Stimulated activated CD8-positive, alpha-beta memory T cell treated with anti-CD3 and anti-CD28 coated beads, Interleukin-4, amount 100 ng/mL, for 1 hour (primary cell): ENCODE measurements at places on chromosomes 4 and X.

DNA sequence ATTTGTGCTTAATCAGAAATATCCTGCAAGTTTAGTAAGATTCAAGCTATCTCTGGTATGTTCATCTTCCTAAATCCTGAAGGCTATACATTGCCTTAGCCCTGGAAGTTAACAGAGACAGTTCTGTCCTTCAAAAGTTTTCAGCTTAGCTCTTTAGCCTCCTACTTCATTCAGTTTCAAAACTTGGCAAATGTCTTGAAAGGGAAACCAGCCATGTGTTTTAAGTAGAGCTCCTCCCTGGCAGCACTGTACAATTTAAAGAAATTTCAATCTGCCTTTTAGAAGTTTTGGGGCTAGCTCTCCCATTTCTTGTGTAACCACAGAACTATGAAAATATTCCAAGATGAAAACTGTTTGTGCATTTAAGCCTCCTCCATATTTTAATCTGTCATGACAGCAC is 47.0 kb downstream of the FANCB start:
- no peak for DNase-seq

GRCh38 chr4:177557416-177557815 is 115.2 kb upstream of the AGA start:
- no peak for DNase-seq

- no peak for DNase-seq
Measured at GRCh38 chr4:145176641-145177432, 3.6 kb downstream of the OTUD4 start.

DNA sequence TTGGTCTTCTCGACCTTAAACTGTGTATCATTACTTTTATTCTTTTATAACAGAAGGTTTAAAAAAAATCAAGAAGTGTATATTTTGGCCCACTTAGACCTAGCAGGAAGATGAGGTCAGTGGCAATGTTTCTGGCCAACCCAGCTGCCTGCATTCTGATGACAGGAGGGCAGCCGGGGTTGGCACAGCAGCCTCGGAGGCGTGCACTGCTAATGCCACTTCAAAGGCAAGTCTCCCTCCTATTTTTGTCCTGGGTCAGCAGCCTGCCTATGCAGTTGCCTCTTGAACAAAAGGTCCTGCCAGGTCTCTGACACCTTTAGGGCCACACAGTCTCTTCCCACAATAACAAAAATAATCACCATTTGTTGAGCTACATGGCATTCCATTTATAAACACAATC is 89.4 kb upstream of the MYOZ2 start:
- DNase-seq: no peak

- DNase-seq: no peak
Measured at GRCh38 chr4:13860126-13860525, 232.6 kb upstream of the BOD1L1 start.

DNA sequence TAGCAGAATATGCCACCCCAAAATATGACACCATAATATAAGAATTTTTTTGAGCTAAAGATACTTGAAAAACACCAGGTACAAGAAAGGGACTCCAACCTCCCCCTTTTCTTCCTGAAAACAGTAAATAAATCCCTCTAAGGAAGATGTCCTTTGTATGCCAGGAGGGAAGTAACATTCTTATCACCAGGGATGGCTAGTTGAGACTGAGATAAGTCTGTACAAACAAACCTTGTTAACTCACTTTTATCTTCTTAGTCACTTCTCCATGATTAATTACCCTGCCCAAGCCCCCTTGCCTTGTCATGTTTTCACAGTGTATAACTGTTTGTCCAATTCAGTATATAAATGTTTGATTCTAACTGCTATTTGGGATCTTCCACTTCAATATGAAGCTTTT is 888.0 kb downstream of the PCDH18 start:
- DNase-seq: no peak

DNA sequence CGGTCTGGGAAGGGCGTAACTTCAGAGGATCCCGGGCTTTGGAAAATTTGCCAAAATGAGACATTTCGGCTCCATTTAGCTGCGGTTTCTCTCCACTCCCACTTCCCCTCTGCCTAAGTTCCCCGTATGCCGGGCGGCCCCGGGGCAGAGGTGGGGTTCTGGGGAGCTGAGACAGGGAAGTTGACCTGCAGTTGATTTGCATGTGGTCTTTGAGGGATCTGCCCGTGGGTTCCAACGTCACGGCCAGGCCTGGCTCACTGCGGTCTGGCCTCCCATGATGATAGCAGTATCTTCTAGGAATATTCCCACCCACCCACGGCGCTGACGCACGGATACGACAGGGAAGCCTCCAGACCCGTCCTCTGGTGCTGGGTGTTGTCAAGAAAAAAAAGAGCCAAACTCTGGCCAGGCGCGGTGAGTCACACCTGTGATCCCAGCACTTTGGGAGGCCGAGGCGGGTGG is 27.3 kb upstream of the CRLF2 start:
- DNase-seq: no peak

DNA sequence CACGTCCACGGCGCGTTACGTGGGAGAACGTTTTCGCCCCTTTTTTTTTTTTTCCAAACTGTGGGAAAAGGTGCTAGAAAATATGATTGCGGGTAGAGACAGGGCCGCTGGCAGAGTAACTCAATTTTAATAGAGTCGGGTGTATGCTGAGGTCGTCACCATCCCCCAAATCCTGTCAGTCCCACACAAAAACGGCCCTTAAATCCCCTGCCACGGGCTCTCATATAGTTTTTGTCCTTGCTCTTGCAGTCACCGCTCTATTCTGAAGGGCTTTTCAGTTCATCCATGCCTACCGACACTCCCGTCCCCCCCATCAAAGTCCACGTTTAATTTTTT is 796 bp upstream of the MED14 start:
- DNase-seq: no peak

- no peak for DNase-seq
Measured at GRCh38 chr4:25694466-25694865, 38.8 kb downstream of the SLC34A2 start.

- no peak for DNase-seq
Measured at GRCh38 chr4:25088093-25088952, 57.6 kb upstream of the LGI2 start.

DNA sequence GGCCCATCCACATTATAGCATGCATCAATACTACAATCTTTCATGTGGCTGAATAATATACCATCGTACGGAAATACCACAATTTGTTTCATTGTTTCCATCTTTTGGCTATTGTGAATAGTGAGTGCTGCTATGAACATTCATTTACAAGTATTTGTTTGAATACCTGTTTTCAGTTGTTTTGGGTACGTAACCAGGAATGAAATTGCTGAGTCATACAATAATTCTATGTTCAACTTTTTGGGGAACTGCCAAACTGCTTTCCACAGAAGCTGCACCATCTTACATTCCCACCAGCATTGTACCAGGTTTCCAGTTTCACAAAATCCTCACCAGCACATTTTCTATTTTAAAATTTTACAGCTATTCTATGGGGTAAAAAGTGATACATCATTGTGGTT is 28.5 kb upstream of the MANBA start:
- no peak for DNase-seq

DNA sequence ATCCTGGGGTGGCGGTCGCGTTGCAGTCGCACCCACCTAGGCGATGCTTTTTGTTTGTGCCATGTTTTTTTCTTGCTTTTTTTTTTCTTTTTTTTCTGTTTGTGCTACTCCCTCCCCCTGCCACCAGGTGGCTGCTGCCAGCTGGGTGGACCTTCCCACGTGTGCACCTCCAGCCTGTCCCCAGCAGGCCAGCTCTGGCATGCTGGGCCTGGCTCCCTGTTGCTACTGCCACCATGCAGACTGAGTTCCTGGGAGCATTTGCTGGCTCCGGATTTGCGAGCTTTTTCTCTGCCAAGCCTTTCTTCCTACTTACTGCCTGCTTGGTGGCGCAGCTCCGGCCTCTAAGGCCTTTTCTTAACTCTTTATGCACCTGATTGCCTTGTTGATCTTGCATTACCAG is 161.2 kb upstream of the WDFY3 start:
- no peak for DNase-seq

DNA sequence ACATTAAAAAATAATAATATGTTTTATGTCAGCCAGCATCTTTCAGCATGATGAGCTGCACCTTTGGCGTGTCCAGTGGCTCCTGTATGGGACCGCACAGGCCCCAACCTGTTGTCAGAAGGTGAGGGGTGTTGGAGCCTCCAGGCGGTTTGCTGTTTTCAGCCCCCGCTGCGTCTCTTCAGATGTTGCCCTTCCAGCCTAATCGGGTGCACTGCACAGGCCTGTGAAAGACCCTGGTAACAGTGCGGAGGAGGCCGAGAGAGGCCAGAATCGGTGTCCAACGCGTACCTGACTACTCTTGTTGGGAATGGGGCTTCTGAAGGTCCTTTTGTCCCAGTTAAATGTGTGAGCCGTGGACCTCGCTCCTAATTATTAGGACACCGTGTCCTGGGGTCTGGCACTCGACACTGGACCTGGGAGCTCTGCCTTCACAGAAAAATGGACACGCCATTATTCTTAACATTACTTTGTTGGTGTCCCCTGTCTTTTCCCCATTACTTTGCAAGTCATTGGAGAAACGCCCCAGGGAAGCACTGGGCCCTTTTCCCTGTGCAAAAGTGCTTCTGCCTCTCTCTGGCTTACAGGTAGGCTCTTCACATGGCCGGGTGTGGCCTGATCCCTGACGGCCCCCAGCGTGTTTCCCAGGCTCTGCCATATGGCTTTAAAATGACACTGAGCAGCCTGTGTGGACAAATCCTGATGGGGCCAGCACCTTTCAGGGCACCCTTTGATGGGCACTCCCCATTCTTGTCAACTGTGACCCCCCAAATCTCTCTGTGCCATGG is 51.2 kb downstream of the TBC1D14 start:
- no peak for DNase-seq

DNA sequence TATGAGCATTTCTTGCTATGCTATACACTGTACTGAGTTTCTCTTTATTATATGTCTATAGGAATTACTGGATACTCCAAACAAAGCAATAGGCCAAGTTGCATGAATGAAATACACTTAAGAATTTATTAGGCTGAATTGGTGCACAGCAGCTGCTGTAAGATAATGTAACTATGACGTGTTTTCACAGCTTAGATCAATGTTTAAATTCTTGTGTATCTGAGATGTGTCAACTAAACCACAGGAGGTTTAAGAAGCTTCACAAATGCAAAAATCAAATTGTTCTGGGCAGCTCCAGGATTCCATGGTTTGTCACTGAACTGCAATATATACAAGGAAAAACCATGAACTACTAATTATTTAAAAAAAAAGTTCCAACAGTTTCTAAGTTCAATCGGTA is 156.7 kb downstream of the MAPK10 start:
- DNase-seq: no peak

- no peak for DNase-seq
Measured at GRCh38 chr4:111213531-111213930, 590.7 kb upstream of the PITX2 start.

GRCh38 chr4:10354225-10354624 is 103.0 kb downstream of the ZNF518B start:
- no peak for DNase-seq

DNA sequence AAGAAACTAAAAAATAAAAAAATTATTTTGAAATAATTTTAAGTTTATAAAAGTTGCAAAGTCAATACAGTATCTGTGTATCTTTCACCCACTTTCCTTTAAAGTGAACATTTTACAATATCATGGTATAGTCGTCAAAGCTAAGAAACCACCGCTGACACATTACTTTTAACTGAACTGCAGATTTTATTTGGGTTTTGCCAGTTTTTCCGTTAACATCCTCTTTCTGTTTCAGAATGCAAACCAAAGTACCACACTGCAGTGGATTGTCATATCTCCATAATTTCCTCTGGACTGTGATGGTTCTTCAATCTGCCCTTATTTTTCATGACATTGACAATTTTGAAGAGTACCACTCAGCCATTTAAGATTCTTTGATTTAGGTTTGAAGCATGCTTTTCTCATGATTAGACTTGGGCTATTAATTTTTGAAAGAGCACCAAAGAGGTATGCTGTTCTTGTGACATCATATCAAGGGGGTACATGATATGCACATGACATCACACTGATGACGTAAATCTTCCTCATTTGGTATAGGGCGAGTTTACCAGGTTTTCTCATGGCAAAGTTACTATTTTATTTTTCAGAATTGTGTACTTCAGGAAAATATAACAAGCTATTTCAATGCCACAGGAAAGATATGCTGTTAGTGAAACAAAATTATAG is 3.6 kb upstream of the CXCL1 start:
- no peak for DNase-seq

DNA sequence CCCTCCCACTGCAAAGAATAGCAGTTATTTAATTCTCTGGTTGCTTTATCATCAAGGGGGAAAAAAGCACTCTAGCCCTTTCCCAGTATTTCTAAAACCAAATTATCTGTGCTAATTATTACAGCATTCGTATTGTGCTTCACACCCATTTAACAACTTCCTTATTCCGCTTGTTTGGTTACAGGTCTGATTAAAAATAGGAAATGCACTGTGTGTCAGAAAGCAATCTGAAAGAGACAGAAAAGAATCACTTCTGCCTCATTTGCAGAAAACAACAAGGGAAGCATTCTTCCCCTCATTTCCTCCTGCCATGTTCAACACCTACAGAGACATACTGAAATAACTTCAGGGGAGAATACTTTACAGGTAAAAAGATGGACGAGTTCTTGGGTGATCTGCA is 114.9 kb upstream of the MAP3K15 start:
- DNase-seq: no peak

DNA sequence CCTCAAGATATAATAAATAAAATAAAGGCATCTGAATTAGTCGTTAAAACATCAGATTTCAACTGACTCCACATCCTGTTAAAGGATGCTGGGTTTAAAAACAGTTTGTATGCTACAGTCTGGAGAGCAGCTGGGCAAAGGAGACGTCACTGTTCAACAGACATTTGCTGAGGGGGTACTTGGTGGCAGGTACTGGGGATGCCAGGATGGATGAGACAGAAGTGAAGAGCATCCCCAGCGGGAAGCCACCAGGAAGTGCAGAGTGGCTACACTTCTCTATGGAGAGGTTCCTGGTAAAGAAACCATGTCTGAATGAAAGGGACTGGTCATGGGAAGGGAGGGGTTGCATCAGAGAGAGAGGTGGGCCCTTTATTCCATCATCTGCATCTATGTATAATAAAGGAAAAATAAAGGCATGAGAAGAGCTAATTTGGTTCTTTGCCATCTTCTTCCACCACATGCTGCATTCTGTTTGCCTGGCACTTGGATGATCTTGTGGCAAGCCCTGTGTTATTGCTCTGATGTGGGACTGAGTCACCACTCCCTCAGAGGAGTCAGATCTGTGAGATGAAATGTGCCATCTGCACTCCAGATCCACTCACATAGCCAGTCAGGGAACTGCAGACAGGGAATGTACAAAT is 145.0 kb downstream of the SOWAHB start:
- DNase-seq: no peak

- DNase-seq: no peak
Measured at GRCh38 chr4:83855044-83855443, 319.1 kb downstream of the GPAT3 start.

DNA sequence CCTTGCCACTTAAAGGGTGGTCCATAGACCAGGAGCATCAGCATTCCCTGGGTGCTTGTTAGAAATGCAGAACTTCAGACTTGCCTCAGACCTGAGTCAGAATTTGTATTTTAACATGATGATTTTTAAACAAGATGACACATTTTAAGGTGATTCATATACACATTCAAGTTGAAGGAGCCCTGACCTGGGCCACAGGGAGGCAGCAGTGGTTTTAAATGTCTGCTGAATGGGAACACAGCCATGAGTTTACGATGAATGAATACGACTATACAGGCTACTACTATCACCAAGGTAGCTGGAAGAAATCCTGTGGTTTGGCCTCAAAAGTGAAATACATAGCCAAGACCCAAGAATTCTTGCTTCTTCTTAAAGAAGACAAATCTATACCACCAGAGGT is 2.9 kb downstream of the HDAC8 start:
- DNase-seq: no peak

GRCh38 chr4:83828601-83829000 is 292.7 kb downstream of the GPAT3 start:
- DNase-seq: no peak

GRCh38 chrX:80120335-80120734 is 105.8 kb downstream of the TBX22 start:
- DNase-seq: no peak
